ENCODE measurements at places on chromosomes 6 and 20.

- no peak for DNase-seq
Measured at GRCh38 chr20:14538433-14538832, 201.0 kb upstream of the FLRT3 start.

- DNase-seq, result no peak
Measured at GRCh38 chr6:23091795-23092194, 522.4 kb downstream of the HDGFL1 start.

DNA sequence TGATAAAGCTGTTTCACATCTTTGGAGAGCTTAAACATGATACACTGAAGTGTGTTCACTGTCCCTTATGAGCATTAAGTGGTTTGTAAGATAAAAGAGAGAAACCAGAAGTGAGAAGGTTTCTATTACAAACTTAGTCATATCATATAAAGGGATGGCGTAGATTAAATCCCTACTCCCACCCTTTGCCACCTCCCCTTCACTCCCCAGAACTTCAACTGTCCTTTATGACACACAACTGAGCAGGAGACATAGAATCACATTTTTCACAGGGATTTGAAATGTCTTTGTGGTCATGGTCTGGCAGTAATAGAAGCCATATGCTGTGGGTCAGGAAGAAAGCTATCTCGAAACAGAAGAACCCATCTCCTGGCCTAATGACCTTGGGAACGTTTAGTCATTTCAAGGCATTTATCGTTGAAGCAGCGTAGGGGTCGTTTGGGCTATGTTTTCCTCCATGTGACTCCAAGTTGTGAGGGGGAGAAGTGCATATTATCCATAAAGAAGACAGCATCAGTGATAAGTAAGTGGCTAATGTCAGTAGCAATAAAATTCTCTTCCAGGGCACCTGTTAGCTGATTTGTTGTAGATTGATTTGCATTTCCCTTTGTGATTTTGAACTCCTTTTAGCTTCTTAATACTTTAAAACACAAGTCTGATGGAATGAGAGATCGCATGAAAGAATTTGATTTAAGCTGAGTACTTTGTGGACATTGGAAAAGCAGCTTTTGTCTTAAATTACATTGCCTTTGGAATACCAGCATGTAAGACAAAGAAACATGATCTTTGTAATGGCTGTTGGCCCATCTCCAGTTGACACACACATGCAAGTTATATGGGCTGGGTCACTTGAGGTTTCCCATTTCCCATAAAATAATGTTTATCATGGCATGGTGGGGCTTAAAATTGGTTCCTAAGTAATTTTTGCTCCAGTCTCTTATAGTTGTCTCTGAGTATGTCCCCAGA is 501.5 kb upstream of the FLRT3 start:
- no peak for DNase-seq

DNA sequence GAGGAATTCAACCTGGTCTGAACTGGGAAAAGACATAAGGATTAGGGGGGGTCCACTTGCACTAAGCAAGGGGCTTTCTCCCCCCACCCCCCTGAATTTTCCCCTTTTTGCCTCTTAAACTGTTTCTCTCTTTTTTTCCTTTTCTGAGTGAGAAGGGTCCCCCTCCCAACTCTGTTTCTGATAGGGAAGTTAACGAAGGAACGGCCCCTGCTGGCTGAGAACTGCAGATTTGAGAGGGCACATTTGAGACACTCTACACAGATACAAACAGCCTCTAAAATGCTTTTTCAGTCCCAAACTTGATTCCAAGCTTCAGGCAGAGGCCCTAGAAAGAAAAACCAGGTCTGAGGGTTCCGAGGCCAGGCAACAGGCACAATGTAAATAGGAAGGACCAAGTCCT is 91.7 kb downstream of the JARID2 start:
- no peak for DNase-seq

DNA sequence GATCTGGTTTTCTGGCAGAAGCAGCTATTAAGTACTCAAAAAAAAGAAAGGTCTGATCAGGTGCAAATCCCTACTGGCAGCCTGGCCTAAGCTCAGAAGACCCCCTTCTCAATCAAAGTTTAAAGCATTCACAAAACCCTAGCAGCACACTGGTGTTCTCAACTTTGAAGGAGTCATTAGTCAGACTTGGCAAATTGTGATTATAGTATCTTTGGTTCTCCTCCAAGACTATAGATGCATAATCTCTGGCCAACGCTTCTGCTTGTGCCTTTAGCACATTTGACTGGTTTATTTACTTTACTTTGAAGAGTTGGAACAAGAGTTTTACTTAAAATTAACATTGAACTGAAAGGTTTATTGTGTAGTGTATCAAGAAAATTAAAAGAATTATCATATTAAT is 248.9 kb downstream of the PTPRK start:
- no peak for DNase-seq

- DNase-seq, result no peak
Measured at GRCh38 chr20:9447182-9447581, 67.2 kb upstream of the LAMP5 start.

- no peak for DNase-seq
Measured at GRCh38 chr20:9981829-9982228, 53.0 kb upstream of the ANKEF1 start.

- no peak for DNase-seq
Measured at GRCh38 chr20:29306390-29307072, 1950.9 kb upstream of the DEFB115 start.

DNA sequence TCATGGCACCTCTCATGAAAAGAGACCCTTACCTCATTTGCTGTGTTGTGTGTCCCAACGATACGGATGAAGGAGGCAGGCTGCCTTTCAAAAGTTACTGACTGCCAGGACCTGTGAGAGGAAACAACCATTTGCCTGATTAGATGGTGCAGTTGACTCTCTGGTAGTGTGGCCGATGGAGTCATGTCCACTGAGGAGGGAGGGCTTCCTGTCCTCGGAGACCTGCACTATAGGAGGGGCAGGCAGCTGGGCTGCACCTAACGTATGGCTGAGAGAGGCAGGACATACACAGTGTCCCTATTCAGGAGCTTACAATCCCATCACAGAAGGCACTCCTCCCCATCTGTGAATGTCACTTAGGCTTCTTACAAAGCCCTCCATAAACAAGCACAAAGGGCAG is 373.0 kb downstream of the ZFAND3 start:
- DNase-seq, result no peak

Data from femur (tissue), 1 donor.